ENCODE measurements at places on chromosomes 1 and 21.
A peak's percentile ranks its signal among the peaks of the same experiment; 100 is the strongest.

DNA sequence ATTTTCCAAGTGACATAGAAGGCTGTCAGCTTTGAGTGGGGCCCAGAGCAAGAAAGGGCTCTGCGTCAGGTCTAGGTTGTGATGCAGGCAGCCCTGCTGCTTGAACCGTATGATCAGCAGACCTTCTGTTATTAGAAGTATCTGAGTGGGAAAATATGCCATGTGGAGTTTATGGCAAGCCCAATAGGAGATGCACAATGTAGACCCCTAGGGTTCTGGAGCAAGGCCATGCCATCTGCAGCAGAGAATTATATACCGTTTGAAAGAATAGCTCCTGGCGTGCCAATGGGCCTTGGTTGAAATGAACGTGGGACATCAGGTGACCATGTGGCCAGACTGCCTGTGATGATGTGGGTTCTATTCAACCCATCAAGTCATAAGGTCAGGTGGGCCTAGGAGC lies 44.1 kb upstream of the ZBTB18 start:
- no peak for DNase-seq

DNA sequence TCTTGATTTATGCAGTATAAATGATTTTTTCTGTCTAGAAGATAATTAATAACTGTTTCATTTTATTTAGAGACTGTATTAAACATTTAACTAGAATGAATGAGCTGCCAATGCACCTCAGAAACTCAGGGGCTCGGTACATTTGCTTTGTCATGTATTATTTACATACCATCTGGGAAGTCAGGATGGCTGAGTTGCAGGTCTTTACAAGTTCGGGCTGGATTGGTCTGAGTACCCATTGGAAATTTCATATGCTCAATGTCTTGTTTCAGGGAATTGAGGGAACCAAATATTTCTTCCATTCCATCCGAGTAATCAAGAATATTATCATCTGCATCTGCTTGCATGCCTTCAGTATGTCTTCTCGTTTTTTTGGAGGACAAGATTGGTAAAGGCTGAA lies 221.7 kb downstream of the COL11A1 start:
- no peak for DNase-seq

GRCh38 chr1:178518894-178519293 lies 6.0 kb downstream of the TEX35 start:
- no peak for DNase-seq

GRCh38 chr1:44523593-44524591 lies 118.8 kb downstream of the RNF220 start:
- no peak for DNase-seq

DNA sequence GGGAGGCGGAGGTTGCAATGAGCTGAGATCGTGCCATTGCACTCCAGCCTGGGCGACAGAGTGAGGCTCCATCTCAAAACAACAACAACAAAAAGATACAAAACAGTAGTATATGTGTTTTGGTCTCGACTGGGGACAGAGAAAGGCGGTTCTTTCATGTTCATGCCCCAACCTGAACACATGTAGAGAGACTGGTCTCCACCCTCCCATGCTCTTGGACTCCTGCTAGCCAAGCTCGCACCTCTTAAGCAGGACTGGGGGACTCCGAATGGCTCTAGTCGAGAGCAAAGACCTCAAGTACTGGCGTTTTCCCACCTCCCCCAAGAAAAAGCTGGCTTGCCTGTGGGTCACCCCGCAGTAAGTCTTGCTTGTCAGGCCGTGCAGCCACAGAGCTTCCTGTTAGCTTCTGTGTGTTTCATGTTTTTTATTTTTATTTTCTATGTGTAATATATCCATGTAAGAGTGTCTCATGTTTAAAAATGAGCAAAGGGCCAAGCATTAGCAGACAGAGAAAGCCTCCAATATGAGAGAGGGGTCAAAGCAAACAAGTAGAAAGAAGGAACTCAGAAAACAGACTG lies 91.6 kb downstream of the SCCPDH start:
- no peak for DNase-seq

GRCh38 chr1:196544617-196545016 lies 63.6 kb downstream of the KCNT2 start:
- no peak for DNase-seq

- no peak for DNase-seq
Measured at GRCh38 chr1:212182579-212182978, 102.6 kb upstream of the PPP2R5A start.

DNA sequence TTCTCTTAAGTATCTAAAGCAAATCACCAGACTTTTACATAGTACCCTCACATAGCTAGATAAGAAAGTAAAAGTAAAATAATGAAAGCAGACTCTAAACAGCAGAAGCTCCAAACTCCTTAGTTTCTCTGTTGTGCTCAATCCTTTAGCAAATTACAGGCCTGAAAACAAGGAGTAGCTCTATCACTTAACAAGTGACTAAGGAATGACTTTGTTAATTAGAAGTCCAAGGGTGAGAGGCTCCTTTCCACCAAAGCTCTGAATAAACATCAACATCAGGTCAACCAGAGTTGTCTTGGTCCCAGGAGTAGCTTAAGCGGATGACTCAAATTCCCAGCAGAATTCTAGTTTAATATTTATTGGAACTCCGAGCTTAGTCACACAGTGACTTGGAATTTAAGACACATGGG lies 5.9 kb downstream of the NRIP1 start:
- no peak for DNase-seq

DNA sequence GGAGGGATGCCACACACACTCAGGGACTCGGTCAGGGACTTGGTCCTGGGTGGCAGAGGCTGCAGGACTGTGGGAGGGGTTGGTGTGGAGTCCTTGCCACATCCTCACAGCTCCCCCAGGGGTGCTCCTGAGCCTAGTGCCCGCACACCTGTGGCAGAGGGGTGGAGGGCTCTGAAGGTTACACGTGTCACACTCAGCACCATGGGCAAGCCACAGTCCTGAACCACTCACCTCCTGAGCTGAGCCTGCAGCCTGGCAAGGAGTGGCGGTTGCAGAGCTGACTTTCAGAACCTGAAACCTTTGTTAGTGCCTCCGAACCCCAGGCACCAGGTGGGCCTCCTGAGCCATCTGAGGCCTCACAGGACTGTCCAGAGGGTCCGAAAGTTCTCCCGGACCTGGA lies 249.2 kb upstream of the C1orf174 start:
- no peak for DNase-seq

DNA sequence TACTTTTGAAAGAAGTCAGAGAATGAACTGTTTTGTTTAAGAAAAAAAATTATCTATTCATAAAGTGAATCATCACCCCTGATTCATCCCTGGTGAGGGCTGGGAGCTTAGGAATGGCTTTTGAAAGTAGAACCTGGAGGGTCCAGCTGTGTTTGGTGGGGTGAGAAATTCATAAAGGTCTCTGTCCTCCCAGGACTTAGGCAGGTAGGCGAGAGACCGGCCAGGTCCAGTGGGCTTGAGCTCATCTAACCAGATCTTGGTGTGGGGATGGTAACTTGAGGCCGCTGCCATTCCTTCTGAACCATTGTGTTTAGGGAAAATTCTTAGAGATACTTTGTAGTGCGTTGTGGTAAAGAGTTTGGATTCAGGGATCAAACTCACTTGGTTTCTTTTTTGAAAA lies 156.8 kb upstream of the TNR start:
- DNase-seq, result no peak

GRCh38 chr1:61054601-61054993 lies 27.8 kb upstream of the NFIA start:
- DNase-seq, result no peak

GRCh38 chr1:154479764-154480421 lies 22.1 kb upstream of the TDRD10 start:
- DNase-seq, result no peak

- no peak for DNase-seq
Measured at GRCh38 chr1:210123924-210124589, 108.5 kb upstream of the SERTAD4 start.

DNA sequence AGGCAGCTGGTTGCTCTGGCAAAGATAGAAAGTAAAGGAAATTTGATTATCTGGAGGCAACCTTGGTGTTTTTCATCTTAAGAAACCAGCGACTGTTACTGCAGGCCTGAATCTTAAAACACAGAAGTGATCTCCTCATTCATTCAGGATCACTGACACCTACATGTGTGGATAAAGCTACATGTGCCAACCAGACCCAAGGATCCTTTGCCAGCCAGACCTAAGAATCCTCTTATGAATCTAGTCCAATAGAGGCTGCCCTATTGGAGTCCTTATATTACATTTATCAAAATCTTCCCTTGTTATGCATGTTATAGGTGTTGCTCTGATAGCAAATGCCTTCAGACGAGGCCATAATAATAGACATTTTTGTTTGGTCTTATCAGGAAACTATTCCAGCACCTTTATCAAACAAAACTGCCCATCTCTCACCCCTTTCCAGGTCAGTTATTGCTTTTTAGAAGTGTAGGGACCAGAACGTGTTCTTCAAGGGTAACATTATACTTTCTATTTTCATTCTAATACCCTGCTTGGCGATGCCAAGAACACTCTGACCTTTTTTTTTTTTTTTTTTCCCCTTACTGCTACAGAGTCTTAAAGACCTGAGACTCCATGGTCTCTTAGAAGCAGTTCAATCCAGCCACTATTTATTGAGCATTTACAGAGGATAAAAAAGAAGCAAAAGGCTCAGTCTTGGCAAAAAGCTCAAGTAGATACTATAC lies 175.5 kb upstream of the PTBP2 start:
- DNase-seq, result no peak

DNA sequence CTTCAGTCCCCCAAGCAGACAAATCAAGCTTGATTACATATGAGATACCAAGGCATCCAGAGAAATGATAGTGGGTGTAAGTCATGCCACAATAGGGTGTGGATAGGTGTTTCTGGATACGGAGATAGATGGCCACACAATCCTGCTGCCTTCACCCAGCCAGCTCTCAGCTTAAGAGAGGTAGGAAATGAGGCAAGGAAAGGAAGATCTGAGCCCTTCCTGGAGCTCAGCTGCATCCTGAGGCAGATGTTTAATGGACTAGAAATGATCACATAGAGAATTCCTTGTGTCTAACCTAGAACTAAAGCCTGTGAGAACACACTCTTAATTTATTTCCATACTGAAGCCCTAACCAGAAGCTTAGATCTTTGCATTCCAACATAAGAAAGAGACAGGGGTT lies 210.3 kb downstream of the ST6GALNAC3 start:
- no peak for DNase-seq

- no peak for DNase-seq
Measured at GRCh38 chr1:233057836-233058235, 107.4 kb downstream of the NTPCR start.

DNA sequence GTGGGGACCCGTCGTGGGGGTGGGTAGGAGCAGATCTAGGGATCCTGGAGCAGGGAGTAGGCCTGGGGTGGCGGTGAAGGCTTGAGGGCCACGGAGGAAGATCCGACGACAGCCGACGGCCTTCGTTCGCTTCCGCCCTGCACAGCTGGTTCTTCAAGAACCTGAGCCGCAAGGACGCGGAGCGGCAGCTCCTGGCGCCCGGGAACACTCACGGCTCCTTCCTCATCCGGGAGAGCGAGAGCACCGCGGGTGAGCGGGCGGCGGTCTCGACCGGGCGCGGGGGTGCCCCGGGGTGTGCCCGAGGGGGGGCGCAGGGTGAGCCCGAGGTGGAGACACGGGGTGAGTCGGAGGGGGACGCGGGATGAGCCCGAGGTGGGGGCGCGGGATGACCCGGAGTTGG lies 16.5 kb upstream of the HDAC1 start:
- DNase-seq, result no peak

- DNase-seq, result peak; percentile 68
Measured at GRCh38 chr1:90850898-90851710, 134.0 kb upstream of the BARHL2 start.

GRCh38 chr1:27581823-27582243 lies 22.1 kb downstream of the AHDC1 start:
- no peak for DNase-seq

DNA sequence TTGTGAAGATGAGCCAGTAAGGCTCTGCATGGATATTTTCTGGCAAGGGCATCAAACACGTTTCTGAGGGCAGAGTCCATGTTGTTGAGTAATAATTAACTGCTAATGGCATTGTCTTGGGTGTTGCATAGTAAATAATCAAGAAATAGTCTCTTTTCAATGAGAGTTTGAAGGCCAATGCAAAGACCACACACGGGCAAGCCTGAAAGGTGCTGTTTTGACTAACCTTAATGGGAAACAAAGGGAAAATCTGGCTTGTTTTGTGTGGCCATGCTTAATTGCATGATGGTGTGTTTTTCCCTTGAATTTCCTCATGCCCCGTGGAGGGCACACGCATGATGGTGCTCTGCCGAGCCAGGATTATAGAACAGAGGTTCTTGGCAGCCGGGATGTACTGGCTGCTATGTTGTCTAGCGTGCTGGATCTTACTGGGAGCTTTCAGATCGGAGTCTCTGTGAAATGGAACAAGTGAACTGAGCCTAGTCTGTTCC lies 127.6 kb downstream of the NOS1AP start:
- no peak for DNase-seq
